ENCODE measurements at places on chromosomes 7 and 10. TPM values are rescaled to one million over a fixed set of nuclear protein-coding genes. Genes with fewer than 3 reads are reported as not detected.

The LLCFC1 gene
- not detected for total RNA-seq

The WDFY4 gene
- 0.94 TPM for total RNA-seq

The TWIST1 gene
- total RNA-seq, result not detected

The CEP55 gene
- 4.1 TPM for total RNA-seq

The ZSCAN25 gene
- 33.8 TPM for total RNA-seq

The ADAM12 gene
- 3.4 TPM for total RNA-seq

The AMPH gene
- total RNA-seq, result 36.9 TPM

The MSMB gene
- total RNA-seq, result not detected

The CYP26C1 gene
- total RNA-seq, result 0.63 TPM

The WAPL gene
- 67.0 TPM for total RNA-seq

The CC2D2B gene
- 2.2 TPM for total RNA-seq

The PLCE1 gene
- total RNA-seq, result 18.2 TPM

The GHRHR gene
- not detected for total RNA-seq

The CH25H gene
- 0.63 TPM for total RNA-seq

The NPSR1 gene
- not detected for total RNA-seq

The CDC14C gene
- not detected for total RNA-seq

The ZNF239 gene
- total RNA-seq, result 19.4 TPM

The PRPS1L1 gene
- not detected for total RNA-seq

The CNPY1 gene
- not detected for total RNA-seq

The SPDYE6 gene
- total RNA-seq, result not detected

The AHR gene
- total RNA-seq, result 14.1 TPM

The TFEC gene
- 0.63 TPM for total RNA-seq

The ARMH3 gene
- total RNA-seq, result 27.5 TPM

The RHOBTB1 gene
- 36.3 TPM for total RNA-seq

The CPA2 gene
- total RNA-seq, result not detected

The PCGF5 gene
- 26.3 TPM for total RNA-seq

The KCNMA1 gene
- total RNA-seq, result 120 TPM

The OPALIN gene
- total RNA-seq, result not detected

The DDC gene
- total RNA-seq, result not detected

The GNAT3 gene
- not detected for total RNA-seq

The GPR15LG gene
- not detected for total RNA-seq

The AIFM2 gene
- total RNA-seq, result 6.3 TPM

The ITPRIP gene
- total RNA-seq, result 3.8 TPM

The PWWP2B gene
- total RNA-seq, result 5.9 TPM

The SLC18A2 gene
- total RNA-seq, result 0.31 TPM

The HYAL4 gene
- total RNA-seq, result not detected

All from parietal lobe (tissue), 2 donors.